CD4-positive, alpha-beta T cell treated with Interleukin-4 for 4 hours (primary cell): ENCODE measurements at places on chromosomes 5 and 9.

GRCh38 chr5:132837868-132838267 is 7.4 kb upstream of the SHROOM1 start:
- DNase-seq, result no peak

- no peak for DNase-seq
These were observed 29.3 kb upstream of the ABL1 start for GRCh38 chr9:130805510-130806326.

- no peak for DNase-seq
These were observed 359.0 kb upstream of the RORB start for GRCh38 chr9:74138182-74138581.

DNA sequence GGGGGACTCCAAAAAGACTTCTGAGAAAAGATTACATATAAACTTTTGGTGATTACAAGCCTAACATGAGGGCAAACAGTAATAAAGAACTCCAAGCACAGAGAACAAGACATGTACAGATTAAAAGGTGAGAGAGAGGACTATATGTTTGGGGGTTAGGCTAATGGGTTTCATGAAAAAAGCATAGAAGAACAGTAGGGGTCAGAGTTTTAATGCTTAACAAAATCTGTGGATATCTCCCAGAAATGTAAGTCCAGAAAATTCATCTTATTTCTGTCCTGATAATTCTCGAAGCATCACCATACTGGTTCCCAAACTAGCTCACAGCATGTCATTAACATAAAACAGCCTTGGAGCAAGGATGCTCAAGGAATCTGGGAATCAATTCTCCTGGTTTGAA is 137.2 kb downstream of the ARRDC3 start:
- no peak for DNase-seq

GRCh38 chr9:135152614-135153334 is 65.3 kb downstream of the OLFM1 start:
- no peak for DNase-seq

- DNase-seq, result no peak
These were observed 6.5 kb upstream of the NEK6 start for GRCh38 chr9:124251204-124251603.

- DNase-seq, result no peak
These were observed 4.8 kb upstream of the DOLPP1 start for GRCh38 chr9:129075996-129076639.

DNA sequence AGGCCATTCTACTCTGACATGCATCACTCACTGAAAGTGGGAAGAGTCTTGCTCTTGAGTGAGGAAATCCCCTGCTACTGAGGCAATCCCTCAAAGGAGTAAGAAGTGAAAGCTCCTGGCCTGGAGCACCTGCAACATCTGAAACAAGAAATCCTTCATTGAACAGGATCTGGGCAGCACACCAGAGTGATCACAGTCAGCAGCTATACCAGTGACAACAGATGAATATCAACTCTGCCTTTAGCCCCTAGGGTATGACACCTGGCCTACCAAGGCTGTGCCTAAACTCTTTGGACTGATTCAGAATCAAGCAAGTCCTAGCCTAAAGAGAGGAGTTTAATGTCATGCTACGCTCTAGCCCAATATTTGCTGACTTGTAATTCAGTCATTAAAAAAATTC is 156.2 kb upstream of the CCDC152 start:
- DNase-seq, result no peak

DNA sequence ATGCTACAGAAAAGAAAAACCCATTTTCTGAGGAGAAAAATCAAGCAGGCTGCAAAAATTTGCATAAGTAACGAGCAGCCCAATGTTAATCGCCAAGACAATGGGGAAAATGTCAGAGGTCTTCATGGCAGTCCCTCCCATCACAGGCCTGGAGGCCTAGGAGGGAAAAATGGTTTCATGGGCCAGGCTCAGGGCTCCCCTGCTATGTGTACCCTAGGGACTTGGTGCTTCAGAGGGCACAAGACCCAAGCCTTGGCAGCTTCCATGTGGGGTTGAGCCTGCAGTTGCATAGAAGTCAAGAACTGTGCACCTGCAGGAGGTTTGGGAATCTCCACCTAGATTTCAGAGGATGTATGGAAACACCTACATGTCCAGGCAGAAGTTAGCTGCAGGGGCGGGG is 10.4 kb downstream of the CAAP1 start:
- DNase-seq, result no peak

DNA sequence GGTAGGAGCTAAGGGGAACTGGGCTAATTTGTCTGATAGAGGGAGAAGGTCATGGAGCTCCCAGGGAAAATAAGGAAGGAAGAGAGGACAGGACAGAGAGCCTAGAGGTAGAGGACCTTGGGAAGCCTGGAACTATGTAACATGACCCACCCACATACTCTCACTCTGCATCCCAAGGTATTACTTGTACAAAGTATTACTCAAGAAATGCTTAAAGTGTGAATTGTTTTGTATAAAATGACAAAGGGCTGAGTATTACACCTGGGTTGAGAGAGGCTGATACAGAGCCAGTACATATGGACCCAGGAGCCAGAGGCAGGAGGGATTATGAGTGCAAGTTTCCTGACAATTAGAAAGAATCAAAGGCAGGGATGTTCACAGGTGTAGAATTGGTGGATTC is 80.5 kb upstream of the ANKRD55 start:
- no peak for DNase-seq

DNA sequence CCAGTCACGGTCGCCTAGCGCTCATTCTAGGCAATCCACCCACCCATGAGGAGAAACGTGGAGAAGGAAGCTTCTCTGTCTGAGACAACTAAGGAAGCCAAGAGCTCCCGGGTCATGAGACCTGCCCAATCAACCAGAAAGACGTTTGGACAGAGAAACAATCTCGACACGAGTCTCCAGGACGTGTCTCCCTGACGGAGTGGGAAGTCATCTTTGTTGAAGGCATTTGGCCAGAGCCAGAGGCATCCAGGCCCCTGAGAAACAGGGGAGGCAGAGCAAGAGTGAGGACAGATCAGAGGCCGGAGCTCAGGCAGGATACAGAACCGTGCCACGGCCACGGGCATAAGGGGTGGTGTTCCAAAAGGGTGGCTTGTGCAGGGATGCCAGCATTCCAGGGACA is 479.0 kb downstream of the SPATA31A7 start:
- DNase-seq, result no peak

GRCh38 chr5:108760512-108760911 is 12.8 kb downstream of the FER start:
- DNase-seq, result no peak

DNA sequence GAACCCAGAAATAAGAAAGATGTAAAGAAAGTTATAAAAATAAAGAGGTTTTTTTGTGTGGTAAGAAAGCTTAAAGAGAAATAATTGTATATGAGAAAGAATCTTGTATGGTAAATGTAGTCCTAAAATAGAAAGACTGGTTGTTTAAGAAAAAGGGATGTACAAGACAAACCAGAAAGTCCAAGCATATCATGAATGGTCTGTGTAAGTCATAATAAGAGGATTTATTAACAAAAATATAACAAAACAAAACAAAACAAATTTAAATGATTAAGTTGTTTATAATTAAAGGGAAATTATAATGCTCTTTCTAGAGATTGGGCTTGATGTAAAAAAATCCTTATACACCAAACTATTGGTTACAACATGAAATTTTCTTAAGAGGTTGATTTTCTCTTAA is 590.4 kb upstream of the PTGER4 start:
- DNase-seq, result no peak

DNA sequence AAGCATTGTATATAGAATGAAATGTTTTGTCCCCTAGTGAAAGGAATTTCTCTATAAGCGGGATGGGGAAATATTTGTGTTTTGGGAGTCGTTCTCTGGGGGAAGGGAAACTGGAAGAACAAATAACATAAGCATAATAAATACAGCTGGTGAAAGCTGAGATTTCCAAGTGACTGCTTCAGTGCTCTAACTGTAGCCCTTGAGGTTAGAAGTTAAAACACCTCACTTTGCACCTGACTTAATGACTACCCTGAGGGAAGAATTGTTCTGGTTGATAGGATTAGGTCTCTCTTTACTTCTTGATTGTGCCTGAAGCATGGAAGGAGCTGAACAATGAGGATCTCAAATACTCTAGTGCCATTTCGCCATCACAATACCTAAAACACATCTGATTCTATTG is 307.4 kb downstream of the MAN2A1 start:
- DNase-seq, result no peak

DNA sequence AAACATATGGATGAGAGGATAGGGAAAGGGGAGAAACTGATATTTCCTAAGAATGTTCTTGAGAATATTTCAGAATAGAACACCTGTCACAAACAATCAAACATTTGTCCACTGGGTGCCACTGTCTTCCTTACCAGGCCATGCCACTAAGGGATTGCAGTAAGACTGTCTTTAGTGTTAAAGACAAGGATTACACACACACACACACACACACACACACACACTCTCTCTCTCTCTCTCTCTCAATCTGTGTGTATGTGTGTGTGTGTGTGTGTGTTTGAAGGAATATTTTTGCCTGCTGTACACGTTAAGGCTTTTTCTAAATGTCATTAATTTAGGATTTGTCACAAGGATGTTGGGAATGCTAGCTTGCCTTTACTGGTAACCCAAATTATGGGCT is 54.4 kb downstream of the CCDC192 start:
- DNase-seq, result peak; percentile 29

DNA sequence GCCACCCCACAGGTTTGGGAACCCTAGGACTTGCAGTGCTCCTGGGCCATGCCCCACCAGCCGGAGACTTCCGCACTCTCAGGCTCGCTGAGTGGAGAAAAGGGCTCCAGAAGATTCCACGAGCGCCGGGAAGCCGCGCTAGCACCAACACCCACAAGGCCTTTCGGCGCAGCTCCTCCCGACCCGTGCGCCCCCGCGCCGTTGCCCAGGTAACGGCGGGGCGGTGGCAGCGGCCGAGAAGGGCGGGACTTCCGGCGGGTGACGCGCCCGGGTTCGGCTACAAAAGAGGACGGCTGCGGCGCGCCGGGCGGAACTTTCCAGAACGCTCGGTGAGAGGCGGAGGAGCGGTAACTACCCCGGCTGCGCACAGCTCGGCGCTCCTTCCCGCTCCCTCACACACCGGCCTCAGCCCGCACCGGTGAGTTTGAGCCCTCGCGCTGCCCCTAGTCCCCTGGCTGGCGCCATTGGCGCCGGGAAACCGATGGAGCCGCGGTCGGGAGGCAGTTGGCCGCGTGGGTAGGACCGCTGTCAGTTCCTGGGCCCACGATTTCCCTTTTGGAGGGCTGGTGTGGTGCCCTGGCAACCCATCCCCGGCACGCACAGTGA is at the start of gene DNAJA1:
Gene DNAJA1 (plus strand): TSS at position 308 of the 606 bp plus-strand sequence. CDS start 1,212 bp downstream, outside the sequence.
- peak; percentile 93 for DNase-seq

GRCh38 chr5:159003045-159004030 is 96.4 kb downstream of the EBF1 start:
- DNase-seq, result peak; percentile 10

GRCh38 chr5:32074401-32074800 is 99.7 kb downstream of the GOLPH3 start:
- DNase-seq, result no peak

DNA sequence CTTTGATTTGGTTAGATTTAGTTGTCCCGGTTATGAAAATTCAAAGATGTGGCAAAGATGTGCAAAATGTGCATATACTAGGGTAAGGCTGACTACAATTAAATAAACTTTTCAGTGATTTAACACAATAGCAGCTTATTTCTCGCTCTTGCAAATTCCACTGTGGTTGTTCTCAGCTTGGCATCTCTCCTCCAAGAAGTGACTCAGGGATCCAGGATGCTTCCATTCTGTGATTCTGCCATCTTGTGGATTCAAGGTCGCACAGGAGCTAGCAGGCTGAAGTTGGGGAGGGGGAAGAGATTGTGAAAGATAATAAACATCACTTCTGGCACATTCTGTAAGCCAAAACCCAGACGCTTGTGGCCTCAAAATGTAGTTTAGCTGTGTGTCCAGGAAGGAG is 60.1 kb upstream of the TGFBR1 start:
- DNase-seq, result no peak

GRCh38 chr9:13707612-13708576 is 428.4 kb upstream of the MPDZ start:
- DNase-seq, result no peak

GRCh38 chr9:99071313-99072039 is 33.4 kb upstream of the TGFBR1 start:
- DNase-seq, result no peak

GRCh38 chr9:121261107-121261460 is 6.9 kb upstream of the GSN start:
- no peak for DNase-seq

DNA sequence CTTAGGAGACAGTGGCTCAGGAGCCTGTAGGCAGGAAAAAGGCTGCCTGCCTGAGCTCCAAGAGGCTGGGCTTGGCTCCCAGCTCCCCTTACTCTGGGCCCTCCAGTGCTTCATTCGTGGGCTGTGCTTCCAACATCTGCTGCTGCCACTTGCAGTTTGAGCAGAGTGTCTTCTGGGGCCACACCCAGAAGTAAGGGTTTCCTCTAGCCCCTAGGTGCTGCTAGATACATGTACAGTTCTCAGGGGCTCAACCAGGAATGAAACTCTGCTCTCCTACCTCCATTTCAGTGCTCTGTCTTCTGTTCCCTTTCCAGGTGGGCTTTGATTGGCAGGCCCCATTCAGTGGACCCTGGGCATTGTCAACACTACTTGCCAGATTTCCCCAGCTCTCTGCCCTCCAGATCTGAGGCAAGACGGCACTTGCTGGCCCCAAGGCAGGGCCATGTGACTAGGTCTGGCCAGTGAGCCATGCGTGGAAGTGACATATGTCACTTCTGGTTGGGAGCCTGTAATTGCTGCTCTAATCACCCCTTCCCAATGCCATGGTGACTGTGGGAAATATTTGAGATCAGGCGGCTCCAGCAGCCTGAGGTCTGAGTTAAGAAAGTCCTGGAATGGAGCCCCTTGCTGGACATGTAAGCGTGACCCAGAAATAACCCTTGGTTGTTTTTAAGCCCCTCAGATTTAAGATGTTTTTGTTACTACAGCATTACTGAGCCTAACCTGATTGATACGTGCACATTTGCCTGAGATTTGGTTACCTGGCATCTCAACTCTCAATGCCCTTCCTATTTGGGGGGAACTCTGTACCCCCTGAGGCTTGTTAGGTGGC is 9.4 kb upstream of the BOD1 start:
- no peak for DNase-seq

DNA sequence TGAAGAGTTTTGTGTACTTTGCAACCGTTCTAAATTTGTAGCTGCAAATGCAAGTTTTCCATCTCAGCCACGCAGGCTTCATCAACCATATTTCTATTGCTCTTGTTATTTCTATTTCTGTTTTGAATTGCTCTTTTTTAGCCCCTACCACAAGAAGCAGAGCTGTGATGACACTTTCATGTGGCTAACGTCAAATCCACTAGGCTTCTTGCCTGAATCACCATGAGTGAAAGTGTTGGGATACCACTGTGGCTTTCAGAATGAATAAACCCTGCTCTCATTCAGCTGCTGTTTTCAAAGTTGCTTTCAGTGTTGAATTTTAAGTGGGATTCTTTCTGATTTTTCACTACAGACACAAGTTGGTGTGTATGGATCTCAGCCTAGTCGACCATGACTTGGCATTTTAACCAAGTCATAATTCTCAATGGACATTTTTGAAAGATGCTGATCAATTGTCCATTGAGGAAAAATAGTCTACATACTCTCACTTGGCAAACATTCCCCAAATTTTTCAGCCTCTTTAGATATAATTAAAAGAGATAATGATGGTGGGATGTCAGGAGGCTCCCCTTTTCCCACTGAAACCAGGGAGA is 41.0 kb upstream of the MTAP start:
- no peak for DNase-seq

- no peak for DNase-seq
These were observed 2.8 kb downstream of the NR3C1 start for GRCh38 chr5:143400541-143401226.

GRCh38 chr9:95127249-95128176 is 190.0 kb downstream of the FANCC start:
- DNase-seq, result peak; percentile 46

GRCh38 chr9:76456202-76456926 is 2.6 kb upstream of the GCNT1 start:
- DNase-seq, result peak; percentile 46

- DNase-seq, result no peak
These were observed 170.5 kb upstream of the PPP1R26 start for GRCh38 chr9:135308821-135309762.
